GM10248 (cell line): ENCODE measurements at places on chromosomes 1 and 21.

DNA sequence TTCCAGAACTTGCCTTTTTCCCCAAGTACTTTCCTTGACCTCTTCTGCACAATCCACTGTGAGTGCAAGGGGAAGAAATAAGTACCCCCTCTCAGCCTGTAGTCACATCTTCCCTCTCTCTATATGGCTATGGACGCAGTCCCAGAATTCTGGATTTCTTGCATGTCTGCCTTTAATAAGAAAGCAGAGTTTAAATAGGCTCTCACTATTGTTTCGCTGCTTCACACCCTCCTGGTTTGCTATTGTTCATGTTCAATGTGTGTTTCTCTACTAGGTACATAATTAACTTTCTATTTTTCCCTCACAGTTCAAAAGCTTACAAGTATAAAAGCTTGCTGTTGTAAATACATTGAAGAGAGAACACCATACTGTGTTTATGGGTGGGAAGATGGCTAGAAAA lies 181.5 kb upstream of the C1orf105 start:
- no peak for DNase-seq

- peak; percentile 82 for DNase-seq
Measured at GRCh38 chr1:200738327-200738948, at the start of gene CAMSAP2. TSS of gene CAMSAP2 (plus strand) at chr1:200738893. CDS start at chr1:200739828, 935 bp downstream.

DNA sequence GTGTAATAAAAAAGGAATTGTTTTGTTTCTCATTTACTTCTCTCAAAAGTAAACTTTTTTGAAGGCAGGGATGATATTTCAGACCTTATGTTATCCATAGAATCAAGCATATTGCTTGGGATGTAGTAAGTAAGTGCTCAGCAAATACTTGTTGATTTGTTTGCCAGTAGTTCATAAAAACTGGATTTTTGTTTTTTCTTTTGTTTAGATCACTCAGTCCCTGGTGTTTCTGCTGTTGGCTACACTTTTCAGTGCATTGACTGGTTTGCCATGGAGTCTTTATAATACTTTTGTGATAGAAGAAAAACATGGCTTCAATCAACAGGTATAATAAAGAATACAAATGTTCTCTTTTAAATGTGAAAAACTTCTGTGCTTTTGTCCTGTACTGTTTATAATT lies 10.2 kb downstream of the ZMPSTE24 start:
- no peak for DNase-seq

DNA sequence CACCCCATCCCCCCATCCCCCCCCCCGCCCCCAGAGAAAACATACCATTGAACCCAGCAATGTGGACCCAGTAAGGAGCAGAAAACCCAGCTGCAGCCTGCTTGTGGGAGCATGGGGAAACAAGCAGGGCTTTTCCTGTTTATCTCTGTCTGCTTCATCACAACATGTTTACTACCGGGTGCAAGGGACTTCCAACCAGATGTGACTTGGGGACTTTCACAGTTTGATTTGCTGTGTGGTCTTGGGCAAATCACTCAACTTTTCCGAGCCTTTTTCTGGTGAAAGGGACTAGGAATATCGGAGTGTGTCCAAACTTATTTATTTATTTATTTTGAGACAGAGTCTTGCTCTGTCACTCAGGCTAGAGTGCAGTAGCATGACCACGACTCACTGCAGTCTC lies 3.2 kb downstream of the TMCC2 start:
- no peak for DNase-seq

DNA sequence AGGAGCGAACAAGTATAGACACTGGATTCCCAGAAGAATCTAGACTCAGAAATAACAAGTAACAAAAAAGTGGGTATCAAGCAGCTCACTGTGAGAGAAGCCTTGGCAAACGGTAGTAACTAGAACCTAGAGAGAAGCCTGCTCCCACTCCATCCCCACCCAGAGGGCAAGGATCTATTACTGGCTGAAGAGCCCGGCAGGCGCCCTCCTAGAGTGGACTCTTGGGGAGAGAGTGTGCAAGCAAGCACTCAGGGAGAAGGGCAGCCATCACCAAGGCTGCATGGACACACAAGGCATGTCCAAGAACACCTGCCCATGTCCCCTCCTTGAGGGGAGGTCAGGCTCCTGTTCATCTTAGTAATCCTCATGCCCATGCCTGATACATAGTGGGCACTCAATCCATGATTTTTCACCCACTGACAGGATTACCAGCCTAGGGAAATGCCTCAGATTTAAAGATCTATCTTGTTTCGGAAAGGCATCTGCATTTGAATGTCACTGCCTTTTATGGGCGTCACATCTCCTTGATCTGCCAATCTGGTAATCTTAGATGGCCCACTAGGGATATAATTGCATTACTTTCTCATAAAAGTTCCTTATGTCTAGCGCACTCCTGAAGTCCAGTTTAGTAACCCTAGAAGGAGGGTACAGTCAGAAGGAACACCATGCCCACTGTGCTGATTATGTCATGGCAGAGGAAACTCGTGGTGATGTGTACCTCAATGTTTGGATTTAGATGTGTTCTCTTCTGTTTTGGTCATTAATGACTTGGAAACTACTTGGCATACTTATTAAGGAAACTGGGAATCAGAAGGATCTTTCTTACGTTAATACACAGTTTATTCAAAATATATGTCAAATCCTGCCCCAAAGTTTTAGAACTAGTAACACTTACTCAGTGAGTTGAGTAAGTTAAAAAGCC lies 14.4 kb downstream of the CNN3 start:
- no peak for DNase-seq

- DNase-seq: no peak
Measured at GRCh38 chr1:16091296-16091695, 17.8 kb upstream of the FAM131C start.

DNA sequence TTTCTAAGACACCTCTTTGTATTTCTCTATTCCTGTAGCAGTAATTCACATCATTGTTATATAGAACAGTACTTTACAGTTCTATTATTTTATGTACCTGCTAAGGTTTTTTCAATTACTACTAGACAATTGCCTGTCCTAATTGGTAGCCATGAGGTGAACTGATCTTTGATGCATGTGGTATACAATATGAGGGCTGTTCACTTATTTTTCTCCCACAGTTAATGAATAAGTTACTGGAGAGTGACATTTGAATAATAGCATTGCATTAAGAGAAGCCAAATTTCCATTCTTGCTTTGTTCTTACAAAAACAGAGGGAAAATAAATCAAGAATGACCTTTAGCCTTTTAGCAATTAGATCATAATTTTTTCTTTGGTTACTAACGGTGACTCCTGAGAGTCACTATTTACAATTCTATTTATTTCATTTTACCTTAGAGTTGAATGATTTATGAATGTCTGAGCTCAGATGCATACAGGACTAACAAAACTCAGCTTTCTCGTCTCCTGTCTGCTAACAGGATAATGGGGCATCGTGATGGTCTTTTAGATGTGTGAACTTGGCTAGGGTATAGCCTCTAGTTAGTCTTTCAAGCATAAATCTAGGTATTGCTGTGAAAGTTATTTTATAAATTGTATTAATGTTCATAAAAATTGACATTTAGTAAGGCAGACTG lies 54.1 kb downstream of the OLFM3 start:
- no peak for DNase-seq

DNA sequence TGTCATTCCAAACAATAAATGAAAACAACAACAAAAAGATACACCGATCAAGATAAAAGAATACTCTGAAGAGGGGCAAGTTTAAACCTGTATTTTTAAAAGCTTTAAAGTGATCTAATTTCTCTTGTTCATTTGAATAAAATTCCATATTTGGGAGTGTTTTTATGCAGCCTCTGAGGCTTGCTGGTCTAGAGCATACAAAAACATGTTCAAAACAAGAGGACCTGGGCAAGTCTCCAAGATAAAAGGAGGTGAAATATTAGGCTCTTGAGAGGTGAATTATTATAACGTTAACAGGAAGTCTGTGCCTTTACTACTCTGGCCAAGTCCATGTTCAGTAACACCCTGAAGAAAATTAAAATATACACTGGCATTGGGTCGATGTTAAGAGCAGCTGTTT lies 20.1 kb downstream of the URB1 start:
- DNase-seq: no peak

- DNase-seq: no peak
Measured at GRCh38 chr1:61081686-61082310, 563 bp upstream of the NFIA start.

GRCh38 chr1:51612447-51612961 lies 4.4 kb upstream of the OSBPL9 start:
- DNase-seq: no peak

- no peak for DNase-seq
Measured at GRCh38 chr1:117886101-117886795, 43.2 kb downstream of the GDAP2 start.

DNA sequence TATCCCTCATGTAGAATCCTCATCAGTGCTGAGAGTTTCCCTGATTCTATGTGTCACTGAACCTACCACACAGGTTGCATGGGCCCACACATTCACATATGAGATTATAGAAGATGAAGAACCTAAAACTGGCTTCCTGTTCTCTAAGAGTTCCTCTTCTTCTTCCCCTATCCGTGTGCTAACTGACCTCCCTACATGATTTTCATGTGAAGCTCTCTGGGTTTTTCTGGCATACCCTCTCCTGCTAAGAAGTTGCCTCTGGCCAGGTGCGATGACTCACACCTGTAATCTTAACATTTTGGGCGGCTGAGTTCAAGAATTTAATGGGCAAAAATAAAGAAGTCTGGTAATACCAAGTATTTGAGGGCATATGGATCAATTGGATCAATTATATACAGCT lies 5.5 kb upstream of the CD244 start:
- DNase-seq: no peak

DNA sequence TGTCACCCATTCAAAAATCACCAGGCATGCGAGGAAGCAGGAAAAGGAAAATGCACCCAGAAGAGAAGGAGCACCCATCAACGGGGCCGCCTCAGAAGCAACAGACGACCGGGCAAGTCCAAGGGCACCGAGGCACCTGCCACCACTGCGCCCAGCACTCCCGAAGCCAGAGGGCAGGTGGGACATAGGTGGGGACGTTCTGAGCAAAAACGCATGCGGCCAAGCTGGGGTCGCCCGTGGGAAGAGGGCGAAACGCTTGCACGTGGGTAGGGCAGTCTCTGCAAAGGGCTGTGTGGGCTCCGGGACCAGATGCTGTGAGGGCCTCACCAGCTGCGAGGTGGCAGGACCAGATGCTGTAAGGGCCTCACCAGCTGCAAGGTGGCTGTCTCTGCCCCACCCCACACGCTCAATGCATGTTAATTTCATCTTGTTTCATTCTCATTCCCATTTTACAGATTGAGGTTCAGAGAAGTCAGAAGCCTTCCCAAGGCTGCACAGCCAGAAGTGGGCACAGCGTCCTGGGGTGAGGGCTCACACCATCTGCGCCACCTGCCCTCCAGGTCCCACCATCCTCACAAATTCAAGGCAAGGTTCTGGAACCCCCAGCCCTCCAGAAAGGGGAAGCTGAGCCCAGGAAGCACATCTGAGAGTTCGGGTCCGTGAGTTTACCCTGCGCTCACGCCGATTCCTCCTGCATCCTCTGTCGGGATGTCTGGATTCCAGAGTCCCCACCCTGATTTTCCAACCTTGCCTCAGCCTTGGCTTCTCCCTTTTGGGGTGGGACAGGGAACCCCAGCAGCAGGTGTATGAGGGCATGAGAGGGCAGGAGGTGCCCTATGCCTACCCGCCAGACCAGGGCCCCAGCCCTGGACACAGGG lies 8.2 kb upstream of the SAMD11 start:
- no peak for DNase-seq

GRCh38 chr21:45480701-45481500 lies 61.3 kb downstream of the SLC19A1 start:
- DNase-seq: no peak

GRCh38 chr1:9557624-9558023 lies 18.4 kb downstream of the SLC25A33 start:
- DNase-seq: no peak

DNA sequence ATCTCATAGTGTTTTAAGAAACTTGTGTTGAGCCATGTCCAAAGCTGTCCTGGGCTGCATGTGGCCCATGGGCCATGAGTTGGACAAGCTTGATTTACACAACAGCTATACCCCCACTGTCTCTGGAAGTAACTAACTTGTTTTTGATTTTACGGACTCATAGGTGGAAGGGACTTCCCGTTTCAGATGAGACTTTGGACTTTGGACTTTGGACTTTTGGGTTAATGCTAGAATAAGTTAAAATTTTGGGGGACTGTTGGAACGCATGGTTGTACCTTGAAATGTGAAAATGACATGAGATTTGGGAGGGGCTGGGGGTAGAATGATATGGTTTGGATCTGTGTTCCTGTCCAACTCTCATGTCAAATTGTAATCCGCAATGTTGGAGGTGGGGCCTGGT lies 52.6 kb upstream of the ZSWIM5 start:
- no peak for DNase-seq

DNA sequence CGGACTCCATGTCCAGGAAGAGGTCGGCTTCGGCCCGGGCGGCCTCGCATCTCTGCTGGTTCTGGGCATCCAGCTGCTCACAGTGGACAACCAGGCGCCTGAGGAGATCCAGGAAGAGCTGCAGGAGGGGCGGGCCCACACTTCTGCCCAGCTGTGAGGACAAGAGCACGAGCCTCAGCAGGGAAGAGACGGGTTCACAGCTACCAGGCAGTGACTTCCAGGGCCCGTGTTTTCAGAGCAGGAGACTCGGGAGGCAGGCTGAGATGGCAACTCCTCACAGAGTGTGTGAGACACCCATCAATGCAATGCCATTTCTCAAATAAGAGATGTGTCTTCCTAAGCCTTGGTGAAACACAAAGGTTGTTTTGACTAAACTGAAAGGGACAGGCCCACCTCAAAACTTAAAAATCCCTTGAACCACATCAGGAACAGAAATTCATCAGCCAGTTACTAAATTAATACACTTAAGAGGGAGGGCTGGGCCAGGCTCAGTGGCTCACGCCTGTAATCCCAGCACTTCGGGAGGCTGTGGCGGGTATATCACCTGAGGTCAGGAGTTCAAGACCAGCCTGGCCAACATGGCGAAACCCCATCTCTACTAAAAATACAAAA lies 43.4 kb downstream of the URB1 start:
- DNase-seq: no peak

- DNase-seq: no peak
Measured at GRCh38 chr1:15110867-15111230, 42.7 kb upstream of the TMEM51 start.

- no peak for DNase-seq
Measured at GRCh38 chr1:153071511-153071910, at the start of gene SPRR2B. TSS of gene SPRR2B (minus strand) at chr1:153071611. CDS start at chr1:153070839, 772 bp downstream.

DNA sequence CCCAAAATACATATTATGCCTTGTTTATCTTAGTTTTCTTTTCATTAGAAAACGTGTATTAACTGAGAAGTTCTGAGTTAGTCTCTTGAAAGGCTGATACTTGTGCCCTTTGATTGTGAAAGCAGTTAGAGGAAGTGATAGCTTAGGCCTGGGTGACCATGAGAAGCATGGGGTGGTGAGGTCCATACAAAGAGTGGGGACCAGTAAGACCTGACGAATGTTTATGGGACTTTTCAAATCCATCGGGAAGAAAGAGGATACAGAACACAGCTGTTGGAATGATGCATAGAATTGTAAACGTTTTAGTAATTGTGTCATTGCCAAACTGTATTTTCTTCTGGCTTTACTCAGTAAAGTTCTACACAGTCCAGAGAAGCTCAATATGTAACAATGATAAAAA lies 259.8 kb downstream of the LMO4 start:
- DNase-seq: peak; percentile 26
